ENCODE measurements at places on chromosomes 5 and 9. TPM values are rescaled to one million over a fixed set of nuclear protein-coding genes. Genes with fewer than 3 reads are reported as not detected.

The IL3 gene
- not detected for total RNA-seq

DNA sequence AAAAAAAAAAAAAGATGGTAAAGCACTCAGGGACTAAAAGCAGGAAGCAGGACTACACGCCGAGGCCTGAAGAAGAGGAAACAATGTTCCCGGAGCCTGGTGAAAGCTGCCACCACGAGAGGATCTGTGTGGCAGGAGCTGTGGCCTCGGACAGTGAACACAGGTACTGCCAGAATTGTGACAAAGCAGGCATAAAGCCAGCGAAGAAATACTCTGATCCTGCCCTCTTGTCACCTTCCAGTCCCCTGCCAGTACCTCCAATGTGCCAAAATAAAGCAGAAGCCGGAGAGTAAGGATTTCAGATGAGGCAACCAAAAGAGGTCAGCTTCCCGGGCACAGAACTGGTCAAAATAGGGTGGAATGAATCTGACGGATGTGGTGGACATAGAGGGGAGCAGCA, 211.5 kb upstream of the TARS1 start:
- DNase-seq = no peak
- peaks cover 18% of the 10 kb centered on the region for H3K4me1 ChIP-seq
- H3K36me3 ChIP-seq = no peaks in the 10 kb centered on the region
- H3K27ac ChIP-seq = no peak overlapping the region

DNA sequence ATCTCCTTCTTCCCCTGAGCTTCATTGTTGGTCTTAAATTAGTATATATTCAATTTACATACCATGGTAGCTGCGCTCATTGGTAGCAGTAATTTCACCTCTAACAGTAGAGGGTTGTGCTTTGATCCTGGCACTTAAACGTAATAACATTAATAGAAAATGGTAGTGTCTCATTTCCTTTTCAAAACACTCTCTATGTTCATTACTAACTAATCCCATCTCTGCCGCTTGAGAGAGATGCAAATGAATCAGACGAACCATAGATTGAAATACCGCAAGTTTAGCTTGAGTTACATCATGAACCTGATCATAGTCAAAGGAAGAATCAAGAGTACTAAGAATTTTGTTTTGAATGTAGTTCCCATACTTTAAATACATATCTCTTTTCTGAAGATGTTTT, 2.2 kb downstream of the THBS4 start:
- no peak overlapping the region for H3K4me3 ChIP-seq
- H3K27me3 ChIP-seq = peaks cover 20% of the 10 kb centered on the region
- no peak overlapping the region for H3K27ac ChIP-seq

The C7 gene
- 829 TPM for total RNA-seq

The SUSD3 gene
- total RNA-seq = 3.3 TPM

DNA sequence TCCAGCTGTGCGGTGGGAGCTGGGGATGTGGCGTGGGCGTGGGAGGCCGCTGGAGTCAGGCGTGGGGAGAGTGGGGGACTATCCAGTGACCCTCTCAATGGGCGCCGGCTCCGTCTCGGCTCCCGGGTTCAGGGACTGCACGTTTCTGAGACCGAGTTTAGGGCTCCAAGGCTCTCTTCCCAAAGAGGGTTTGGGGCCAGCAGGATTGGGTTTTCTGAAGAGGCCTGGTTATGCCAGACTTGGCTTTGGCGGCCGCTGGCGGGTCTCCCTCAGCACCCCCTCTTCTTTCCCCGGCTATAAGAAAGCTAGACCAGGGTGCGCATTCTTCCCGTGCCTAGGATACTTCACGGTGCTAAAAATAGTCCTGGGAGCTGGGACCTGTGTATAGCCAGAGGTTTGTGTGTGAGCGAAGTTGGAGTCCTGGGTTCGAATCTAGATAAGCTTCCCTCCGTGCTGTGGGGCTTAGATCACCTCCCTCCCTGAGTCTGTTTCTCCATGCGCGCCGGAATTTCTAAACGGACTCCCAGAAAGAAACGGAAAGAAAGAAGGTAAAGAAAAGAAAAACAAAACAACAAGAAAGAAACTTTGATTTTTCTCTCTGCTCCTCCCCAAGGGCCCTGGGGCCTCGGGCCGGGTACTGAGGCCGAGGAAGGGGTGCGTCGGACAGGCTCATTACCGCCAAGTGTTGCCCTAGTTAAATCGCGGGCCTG, 5.0 kb downstream of the HAND1 start:
- DNase-seq = no peak
- H3K27me3 ChIP-seq = peaks cover 97% of the 10 kb centered on the region
- peaks cover 50% of the 10 kb centered on the region for H3K4me1 ChIP-seq
- H3K27ac ChIP-seq = no peak overlapping the region
- H3K36me3 ChIP-seq = no peaks in the 10 kb centered on the region

DNA sequence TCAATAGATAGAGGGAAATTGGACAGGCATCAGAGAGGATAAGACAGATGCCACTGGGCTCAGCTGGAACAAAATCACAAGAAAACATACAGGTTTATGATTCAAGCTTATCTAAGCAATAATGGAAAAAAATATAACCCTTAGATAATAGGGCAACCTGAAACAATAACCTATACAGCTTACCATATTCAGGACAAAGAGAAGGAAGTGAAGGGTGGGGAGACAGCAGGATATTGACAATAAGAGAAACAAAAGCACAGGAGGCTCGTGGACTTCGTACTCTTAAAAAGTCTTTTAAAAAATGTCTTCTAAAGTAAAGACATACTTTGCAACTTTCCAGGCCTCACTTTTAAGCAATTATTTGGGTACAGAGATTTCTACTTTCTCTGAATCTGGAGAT, 225.3 kb downstream of the NTRK2 start:
- no peak overlapping the region for H3K27ac ChIP-seq
- H3K27me3 ChIP-seq = no peaks in the 10 kb centered on the region
- no peaks in the 10 kb centered on the region for H3K4me1 ChIP-seq
- no peak overlapping the region for H3K4me3 ChIP-seq
- H3K36me3 ChIP-seq = no peaks in the 10 kb centered on the region

DNA sequence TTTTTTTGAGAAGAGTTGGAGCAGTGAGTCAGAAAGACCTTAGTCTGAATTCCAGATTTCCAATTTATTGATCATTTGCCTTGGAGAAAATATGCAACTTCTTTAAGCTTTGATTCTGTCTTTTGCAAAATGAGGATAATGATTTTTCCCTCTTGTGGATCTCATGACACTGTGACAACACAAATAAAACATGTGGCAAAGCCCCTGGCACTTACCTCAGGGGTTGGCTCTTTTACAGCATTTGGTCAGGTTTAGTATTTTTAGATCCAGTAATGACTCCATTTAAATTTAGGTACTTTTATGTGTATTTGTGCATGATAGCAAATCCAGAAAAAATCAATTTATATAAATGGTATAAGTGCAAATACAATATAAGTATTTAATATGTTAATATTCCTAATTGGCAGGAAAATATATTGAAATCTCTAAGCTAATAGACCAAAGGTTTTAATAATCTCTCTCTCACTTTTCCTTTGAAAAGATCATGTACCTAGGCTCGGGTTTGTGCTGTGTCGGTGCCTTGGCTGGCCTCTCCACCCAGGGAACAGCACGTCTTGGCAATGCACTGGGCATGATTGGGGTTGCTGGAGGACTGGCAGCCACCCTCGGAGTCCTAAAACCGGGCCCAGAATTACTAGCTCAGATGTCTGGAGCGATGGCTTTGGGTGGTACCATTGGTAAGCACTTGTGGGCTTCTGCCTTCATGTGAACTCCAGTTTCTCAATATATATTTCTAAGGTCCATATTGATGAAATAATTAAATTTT, 49.7 kb downstream of the NNT start:
- H3K4me1 ChIP-seq = peaks cover 10% of the 10 kb centered on the region
- peaks cover 58% of the 10 kb centered on the region for H3K36me3 ChIP-seq
- H3K4me3 ChIP-seq = no peak overlapping the region
- DNase-seq = no peak
- no peaks in the 10 kb centered on the region for H3K27me3 ChIP-seq

DNA sequence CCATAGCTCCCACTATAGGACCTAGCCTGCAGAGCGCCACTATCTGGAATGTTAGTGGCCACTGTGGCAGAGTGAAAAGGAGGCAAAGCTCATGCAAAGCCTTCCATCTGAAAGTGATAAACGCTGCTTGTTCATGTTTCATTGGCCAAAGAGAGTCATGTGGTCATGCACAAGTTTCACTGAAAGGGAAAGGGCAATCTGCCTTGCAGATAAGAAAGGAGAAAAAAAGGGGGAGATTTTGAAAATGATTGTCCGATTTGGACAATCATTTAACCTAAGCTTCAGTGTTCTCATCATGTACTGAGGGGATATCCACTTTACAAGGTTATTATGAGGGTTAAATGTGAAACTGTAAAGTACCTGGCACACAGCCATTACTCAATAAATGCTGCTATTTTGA, 9.0 kb upstream of the MOB3B start:
- H3K27me3 ChIP-seq = no peaks in the 10 kb centered on the region
- no peak overlapping the region for H3K4me3 ChIP-seq
- H3K36me3 ChIP-seq = no peaks in the 10 kb centered on the region
- H3K4me1 ChIP-seq = peaks cover 20% of the 10 kb centered on the region

GRCh38 chr5:163770625-163771024, 265.2 kb downstream of the MAT2B start:
- no peak for DNase-seq
- H3K36me3 ChIP-seq = no peaks in the 10 kb centered on the region
- no peak overlapping the region for H3K27ac ChIP-seq
- H3K4me3 ChIP-seq = no peak overlapping the region
- H3K27me3 ChIP-seq = no peaks in the 10 kb centered on the region
- no peaks in the 10 kb centered on the region for H3K4me1 ChIP-seq

The CFAP157 gene
- total RNA-seq = not detected

The GALNT10 gene
- total RNA-seq = 49.8 TPM

GRCh38 chr9:93580654-93581380, 4.4 kb downstream of the PHF2 start:
- no peaks in the 10 kb centered on the region for H3K27me3 ChIP-seq
- peaks cover 53% of the 10 kb centered on the region for H3K4me1 ChIP-seq
- peak overlapping the region; percentile 96 for H3K27ac ChIP-seq
- no peaks in the 10 kb centered on the region for H3K36me3 ChIP-seq
- peak; percentile 77 for DNase-seq
- no peak overlapping the region for H3K4me3 ChIP-seq

DNA sequence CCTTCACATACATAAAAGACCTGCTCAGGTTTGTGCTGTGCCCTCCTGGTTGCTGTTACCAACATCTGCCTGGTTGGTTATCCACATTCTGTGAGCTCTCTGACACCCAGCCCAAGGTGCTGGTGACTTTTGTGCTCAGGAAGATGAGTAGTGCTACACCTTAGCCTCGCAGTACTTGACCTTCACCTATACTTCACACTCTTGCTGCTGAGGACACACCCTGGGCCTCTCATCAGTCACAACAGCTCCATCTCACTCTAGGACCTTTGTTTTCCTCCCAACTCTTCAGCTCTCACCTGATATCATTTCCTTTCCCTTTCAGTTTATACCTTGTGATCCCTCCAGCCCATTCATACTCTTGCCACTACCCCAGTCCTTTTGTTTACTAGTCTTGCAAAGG, 10.7 kb upstream of the SLC22A5 start:
- no peaks in the 10 kb centered on the region for H3K27me3 ChIP-seq
- no peaks in the 10 kb centered on the region for H3K36me3 ChIP-seq
- no peak overlapping the region for H3K4me3 ChIP-seq
- DNase-seq = no peak
- no peak overlapping the region for H3K27ac ChIP-seq
- peaks cover 11% of the 10 kb centered on the region for H3K4me1 ChIP-seq

The DNLZ gene
- total RNA-seq = 34.8 TPM

The ELAVL2 gene
- under 0.01 TPM for total RNA-seq

The CCDC152 gene
- 0.42 TPM for total RNA-seq

- no peak for DNase-seq
- no peaks in the 10 kb centered on the region for H3K27me3 ChIP-seq
- peaks cover 54% of the 10 kb centered on the region for H3K4me1 ChIP-seq
Observed at GRCh38 chr9:98971915-98972223, 28.2 kb downstream of the COL15A1 start.

- no peak overlapping the region for H3K27ac ChIP-seq
- no peak for DNase-seq
- no peaks in the 10 kb centered on the region for H3K27me3 ChIP-seq
- H3K36me3 ChIP-seq = peaks cover 14% of the 10 kb centered on the region
Observed at GRCh38 chr5:37412515-37412914, 33.4 kb downstream of the WDR70 start.

DNA sequence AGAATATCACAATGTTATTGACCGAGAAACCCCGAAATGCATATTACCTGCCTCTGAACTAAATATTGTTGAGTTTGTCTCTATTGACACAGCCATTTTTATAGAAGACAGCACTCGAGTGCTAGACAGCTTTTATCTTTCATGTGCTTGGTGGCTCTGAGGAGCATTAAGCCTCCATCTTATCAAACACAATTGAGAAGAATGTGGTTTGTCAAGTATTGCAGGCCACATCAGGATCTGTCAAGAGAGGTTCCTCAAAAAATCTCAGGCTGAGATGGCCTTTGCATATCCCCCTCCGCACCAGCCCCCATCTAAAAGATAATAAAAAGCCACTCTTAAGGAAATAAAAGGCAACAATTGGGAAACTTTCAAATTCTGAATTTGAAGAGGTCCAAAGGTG, 284.8 kb downstream of the DENND1A start:
- peaks cover 24% of the 10 kb centered on the region for H3K4me1 ChIP-seq
- H3K36me3 ChIP-seq = no peaks in the 10 kb centered on the region
- H3K27me3 ChIP-seq = no peaks in the 10 kb centered on the region
- no peak overlapping the region for H3K27ac ChIP-seq

The CARD6 gene
- 9.5 TPM for total RNA-seq

The CD14 gene
- total RNA-seq = 43.2 TPM

The LPAR1 gene
- 55.5 TPM for total RNA-seq

The CCDC171 gene
- total RNA-seq = 1.7 TPM

DNA sequence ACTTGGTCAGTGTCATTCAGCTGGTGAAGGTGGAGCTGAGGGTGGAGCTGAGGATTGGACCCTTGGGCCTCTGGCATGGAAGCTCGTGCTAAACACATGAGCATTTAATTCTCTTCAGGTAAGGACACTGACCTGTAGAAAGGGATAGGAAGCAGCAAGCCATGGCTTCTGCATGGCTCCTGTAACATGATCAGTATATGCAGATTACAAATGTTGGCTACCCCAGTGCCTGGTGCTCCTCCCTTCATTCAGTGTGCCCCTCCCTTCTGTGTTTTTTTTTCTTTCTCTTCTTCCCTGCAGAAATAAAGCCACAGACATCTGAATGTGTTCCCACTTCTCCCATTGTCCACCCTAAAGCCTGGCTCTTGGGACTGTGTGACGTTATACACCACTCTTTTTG, 52.9 kb downstream of the ARHGAP26 start:
- H3K27me3 ChIP-seq = no peaks in the 10 kb centered on the region
- no peak overlapping the region for H3K27ac ChIP-seq
- H3K4me1 ChIP-seq = peaks cover 71% of the 10 kb centered on the region
- no peak overlapping the region for H3K4me3 ChIP-seq

GRCh38 chr5:79851391-79851863, 139.6 kb downstream of the MTX3 start:
- H3K4me1 ChIP-seq = peaks cover 13% of the 10 kb centered on the region
- H3K27ac ChIP-seq = no peak overlapping the region
- no peak overlapping the region for H3K4me3 ChIP-seq
- H3K27me3 ChIP-seq = no peaks in the 10 kb centered on the region

GRCh38 chr9:121783521-121784507, 132.4 kb downstream of the DAB2IP start:
- no peak overlapping the region for H3K4me3 ChIP-seq
- H3K4me1 ChIP-seq = peaks cover 17% of the 10 kb centered on the region
- H3K36me3 ChIP-seq = peaks cover 65% of the 10 kb centered on the region
- DNase-seq = no peak
